Chondrocyte (in vitro differentiated cells): ENCODE measurements at places on chromosomes 4 and X.

GRCh38 chrX:97446298-97446882 lies 562.7 kb downstream of the RPA4 start:
- no peak for DNase-seq

DNA sequence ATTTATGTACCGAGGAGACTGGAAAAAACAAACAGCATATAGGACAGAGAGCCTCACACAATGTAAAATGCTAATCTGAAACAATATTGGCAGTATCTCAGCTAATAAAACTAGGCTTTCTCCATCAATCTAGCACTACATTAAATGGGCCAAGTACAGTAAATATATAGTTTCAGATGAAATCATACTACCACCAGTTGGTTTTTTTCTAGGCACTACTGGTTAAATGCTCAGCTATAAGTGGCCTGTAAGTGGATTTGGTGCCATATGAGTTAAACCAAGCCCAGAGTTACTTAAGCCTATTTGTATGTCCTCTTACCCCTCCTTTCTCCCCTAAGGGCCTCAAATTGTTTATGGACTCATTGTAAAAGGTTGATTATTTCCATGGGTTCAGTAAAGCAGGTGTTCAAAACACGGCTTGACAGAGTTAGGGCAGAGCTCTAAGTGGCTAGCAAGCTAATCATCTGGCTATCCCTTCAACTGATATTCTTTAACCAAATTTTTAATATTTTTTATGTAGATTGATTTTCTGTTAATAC lies 57.5 kb downstream of the FAM13A start:
- no peak for DNase-seq

DNA sequence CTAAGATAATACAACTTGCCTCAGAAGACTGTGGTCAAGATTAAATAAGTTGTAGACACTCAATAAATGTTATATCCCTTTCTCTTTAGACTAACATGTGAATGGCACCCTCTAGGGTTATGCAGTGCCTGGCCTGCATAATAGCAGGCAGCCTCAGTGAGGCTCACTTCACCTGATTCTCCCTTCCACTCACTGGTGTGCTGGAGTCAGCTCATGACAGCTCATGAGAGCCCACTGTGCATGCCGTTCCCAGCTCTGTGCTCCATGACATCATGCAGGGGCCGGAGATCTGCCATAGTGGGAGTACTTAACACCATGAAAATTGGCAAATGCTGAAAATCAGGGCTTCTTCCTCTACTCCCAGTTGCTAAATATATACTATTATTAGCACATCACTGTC lies 64.5 kb downstream of the TEC start:
- no peak for DNase-seq

- DNase-seq, result no peak
Measured at GRCh38 chr4:77819404-77819842, 255 bp upstream of the CNOT6L start.

DNA sequence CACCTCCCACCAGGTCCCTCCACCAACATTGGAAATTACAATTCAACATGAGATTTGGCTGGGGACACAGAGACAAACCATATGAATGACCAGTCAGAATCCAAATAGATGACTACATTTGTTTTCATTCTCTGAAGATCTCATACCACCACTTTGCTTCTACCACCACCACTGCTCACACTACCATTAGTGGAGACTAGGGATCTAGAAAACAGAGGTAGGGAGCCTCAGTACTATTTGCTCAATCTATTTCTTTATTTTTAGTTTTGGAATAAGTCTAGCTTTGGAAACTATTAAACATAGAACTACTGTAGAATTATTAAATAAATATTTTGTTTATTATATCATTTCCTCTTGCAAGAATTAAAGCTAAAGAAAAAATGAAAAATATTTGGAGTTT lies 727.9 kb downstream of the CCSER1 start:
- DNase-seq, result no peak

DNA sequence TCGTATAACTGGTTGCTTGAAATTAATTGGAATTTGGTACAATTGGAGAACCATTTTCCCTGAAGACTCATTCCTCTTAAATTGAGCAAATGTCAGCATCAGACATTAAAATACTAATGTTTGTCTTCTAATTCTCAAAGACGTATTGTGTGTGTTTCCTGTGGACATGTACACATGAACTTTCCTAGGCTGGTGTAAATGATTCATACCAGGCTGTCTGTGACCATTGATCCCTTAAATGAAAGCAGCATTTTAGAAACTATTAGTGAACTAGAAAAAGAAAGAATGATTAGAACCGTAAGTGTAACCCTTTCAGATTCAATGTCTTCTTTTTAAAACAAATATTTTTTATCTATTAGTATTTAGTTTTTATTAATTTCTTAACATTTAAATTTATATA lies 332.9 kb downstream of the PPP3CA start:
- no peak for DNase-seq

- no peak for DNase-seq
Measured at GRCh38 chrX:106894978-106895452, 8.1 kb downstream of the RIPPLY1 start.

DNA sequence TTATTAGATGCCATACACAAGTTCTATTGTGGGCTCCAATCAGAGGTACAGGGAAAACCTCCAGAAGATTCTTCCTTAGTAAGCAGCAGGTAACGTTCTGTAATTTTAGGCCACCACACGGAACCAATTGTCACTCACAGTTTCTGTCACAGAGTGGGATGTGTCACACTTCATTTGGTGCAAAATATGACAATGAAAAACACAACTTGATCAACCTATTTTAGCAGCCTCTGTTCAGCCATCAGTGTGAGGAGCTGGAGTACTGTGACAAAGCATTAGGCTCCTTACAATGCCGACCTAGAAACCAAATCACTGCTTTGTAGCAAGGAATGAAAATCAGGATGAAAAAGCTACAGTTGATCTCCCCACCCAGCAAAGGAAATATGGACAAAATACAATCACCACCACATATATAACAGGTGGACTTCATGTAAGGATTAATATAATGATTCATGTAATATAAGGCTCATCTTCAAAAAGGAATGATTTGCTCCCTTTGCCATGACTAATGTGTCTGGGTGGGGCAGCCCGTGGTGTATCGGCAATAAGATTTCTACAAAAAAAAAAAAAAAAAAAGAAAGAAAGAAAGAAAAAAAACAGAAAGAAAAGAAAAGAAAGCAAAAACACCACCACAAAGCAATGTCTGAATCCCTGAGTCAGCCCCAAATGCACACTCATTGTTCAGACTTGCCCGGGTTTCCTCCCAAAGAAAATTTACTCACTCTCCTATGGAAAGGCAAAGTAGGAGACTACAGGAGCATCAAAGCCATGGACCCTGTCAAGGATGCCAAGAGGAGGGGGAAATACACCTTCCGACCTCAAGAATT lies 36.0 kb downstream of the SLC9A7 start:
- DNase-seq, result no peak

- no peak for DNase-seq
Measured at GRCh38 chrX:101744085-101744484, 84.4 kb upstream of the ARMCX2 start.

DNA sequence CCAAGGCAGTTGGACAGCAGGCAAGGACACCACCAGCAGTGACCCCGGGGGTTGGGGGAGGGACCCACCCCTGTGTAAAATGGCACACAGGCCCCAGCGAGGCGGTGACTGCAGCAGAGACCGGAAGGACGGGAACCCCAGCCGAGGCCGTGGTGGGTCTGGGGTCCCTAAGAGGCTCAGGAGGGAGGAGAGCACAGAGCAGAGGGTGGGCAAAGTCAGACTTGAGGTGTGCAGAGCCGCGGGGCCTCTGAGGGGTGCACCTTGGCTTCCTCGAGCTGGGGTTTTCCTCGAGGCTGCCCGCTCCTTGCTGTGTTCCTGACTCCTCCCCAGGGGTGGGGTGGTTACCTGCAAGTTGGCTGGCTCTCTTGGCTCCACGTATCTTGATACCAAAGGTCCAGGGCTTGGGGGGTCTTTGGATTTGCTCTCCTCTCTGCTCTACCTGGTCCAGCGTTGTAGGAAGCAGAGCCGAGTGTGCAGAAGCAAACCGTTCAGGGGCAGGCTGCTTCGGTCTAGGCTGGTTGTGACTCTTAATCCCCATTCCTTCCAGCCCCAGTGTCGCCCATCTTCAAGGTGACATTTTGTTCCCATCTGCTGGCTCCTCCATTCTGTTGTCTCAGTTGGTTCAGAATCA lies 37.9 kb upstream of the SORCS2 start:
- DNase-seq, result peak; percentile 68

DNA sequence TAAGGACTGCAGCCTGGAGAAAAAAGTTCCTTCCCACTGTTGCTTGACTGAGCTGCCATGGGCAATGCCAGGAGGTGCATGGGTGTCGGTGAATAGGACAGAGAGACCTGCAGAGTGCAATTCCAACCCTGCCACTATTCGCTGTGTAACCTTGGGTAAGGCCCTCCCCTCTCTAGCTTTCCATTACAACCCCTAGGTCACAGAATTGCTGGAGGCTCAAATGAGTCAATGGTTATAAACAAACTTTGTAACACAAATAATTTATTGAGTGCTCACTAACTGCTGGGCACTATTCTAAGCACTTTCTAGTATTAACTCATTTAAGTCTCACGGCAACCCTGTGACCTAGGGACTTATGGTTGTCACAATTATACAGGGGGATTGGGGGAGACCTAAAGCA lies 37.8 kb downstream of the PJA1 start:
- DNase-seq, result no peak

- DNase-seq, result no peak
Measured at GRCh38 chr4:54897590-54897989, 227.8 kb downstream of the KDR start.

DNA sequence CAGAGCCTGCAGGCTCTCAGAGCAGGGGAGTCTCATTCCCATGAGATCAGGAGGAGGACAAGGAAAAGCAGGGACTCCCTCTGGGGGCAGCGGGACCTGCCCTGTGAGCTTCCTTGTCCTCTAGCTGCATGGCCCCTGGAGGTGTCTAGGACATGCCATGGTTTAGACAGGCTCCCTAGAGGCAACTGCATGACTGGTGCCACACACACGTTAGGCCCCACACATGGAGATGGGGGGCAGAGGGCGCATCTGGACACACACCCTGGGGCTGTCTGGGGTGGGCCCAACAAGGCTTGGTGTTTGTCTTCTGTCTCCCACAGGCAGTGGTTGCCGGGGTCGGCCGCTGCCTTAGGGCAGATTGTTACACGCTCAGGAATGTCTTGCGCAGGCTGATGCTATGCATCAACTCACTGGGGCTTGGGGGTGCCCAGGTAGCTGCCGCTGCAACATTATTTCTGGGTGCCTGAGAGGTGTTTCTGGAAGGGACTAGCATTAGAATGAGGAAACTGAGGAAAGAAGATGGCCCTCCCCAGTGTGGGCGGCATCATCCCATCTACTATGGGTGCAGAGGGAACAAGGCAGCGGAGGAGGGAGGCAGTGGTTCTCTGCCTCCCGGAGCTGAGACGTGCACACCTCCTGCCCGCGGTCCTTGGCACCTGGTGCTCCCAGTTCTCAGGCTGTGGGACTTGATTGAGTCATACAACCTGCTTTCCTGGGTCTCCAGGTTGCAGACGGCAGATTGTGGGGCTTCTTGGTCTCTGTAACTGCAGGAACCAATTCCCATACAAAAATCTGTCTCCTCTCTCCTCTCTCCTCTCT lies 32.1 kb upstream of the GPR78 start:
- DNase-seq, result no peak

DNA sequence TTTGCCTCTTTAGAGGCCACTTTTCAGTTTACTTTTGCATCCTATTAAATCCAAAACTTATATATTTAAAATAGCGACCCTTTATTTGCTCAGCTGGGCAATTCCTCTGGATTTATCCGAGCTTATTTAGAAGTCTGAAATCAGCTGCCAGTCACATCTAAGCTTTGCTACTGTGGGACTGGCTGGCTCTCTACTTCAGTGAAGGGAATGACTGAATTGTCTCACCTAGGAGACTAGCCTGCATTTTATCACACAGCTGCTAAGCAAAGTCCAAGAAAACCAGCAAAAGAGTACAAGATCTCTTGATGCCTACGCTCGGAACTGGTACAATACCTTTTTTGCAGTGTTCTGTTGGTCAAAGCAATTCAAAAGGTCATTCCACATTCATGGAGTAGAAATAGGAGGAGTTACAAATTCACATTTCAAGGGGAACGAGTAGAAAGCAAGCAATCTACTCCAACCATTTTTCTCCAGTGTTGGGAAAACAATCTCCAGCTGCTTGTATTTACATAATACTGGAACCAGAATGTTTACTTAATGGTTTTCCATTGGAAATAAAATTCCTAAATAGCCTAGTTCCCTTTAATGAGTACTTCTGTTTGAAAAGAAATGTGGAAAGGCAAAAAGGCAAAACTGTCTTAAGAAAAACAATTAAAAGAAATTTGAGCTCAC lies 160.2 kb downstream of the MAGEB5 start:
- DNase-seq, result no peak

GRCh38 chr4:52915191-52915590 lies 53.1 kb downstream of the RASL11B start:
- DNase-seq, result no peak

DNA sequence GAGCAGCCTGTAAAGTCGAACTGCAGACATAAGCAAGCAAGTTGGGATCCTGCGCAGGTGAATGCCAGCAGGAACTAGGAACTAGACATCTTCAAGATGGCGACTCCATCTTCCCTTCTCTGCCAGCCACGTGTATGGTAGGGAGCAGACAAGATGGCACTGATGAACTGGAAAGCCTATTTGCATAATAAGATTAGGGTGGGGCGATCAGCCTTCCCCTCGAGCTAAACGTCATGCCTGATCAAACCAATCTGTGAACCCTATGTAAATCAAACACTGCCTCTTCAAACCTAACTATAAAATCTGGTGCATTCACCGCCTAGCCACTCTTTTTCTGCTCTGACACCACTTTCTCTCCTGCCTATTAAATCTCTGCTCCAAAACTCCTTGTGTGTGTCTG lies 28.1 kb upstream of the LGI2 start:
- no peak for DNase-seq

DNA sequence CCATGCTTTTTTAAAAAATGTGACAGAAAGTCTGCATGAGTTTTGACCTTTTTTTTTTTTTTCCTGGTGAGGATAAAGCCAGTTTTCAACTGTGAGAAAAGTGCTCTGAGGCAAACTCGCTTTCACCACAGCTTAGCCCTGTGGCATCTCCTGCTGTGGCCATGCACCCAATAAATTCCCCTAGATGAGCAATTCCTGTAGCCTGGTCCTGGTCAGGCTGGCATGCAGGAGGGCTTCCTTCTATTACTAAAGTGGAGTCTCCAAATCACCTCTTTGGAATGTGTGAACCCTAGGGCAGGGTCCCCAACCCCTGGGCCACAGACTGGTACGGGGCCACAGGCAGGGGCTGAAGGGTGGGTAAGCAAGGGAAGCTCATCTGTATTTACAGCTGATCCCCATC lies 265.4 kb downstream of the RAPGEF2 start:
- no peak for DNase-seq
